ENCODE measurements at places on chromosomes 13 and 19.

GRCh38 chr13:108993346-108993745 is 363.9 kb downstream of the MYO16 start:
- peak; percentile 29 for DNase-seq

- no peak for DNase-seq
Observed at GRCh38 chr19:2611483-2612464, 90.7 kb downstream of the GNG7 start.

GRCh38 chr19:13029893-13030292 is 34.6 kb downstream of the NFIX start:
- peak; percentile 64 for DNase-seq

GRCh38 chr19:18427080-18427742 is 8.0 kb downstream of the SSBP4 start:
- no peak for DNase-seq

- peak; percentile 3 for DNase-seq
Observed at GRCh38 chr13:108070491-108070890, 144.8 kb downstream of the LIG4 start.

Measured in astrocyte of the hippocampus (primary cell).